Left renal pelvis (tissue), 4 donors: ENCODE measurements at places on chromosomes 1 and 21.

GRCh38 chr1:211113566-211113965 lies 20.4 kb downstream of the KCNH1 start:
- no peak for DNase-seq

- DNase-seq: no peak
Measured at GRCh38 chr1:21666576-21667320, 2.4 kb downstream of the RAP1GAP start.

GRCh38 chr1:40014812-40015594 lies 25.5 kb upstream of the CAP1 start:
- DNase-seq: no peak

- DNase-seq: no peak
Measured at GRCh38 chr1:192550922-192551534, 24.5 kb upstream of the RGS1 start.

DNA sequence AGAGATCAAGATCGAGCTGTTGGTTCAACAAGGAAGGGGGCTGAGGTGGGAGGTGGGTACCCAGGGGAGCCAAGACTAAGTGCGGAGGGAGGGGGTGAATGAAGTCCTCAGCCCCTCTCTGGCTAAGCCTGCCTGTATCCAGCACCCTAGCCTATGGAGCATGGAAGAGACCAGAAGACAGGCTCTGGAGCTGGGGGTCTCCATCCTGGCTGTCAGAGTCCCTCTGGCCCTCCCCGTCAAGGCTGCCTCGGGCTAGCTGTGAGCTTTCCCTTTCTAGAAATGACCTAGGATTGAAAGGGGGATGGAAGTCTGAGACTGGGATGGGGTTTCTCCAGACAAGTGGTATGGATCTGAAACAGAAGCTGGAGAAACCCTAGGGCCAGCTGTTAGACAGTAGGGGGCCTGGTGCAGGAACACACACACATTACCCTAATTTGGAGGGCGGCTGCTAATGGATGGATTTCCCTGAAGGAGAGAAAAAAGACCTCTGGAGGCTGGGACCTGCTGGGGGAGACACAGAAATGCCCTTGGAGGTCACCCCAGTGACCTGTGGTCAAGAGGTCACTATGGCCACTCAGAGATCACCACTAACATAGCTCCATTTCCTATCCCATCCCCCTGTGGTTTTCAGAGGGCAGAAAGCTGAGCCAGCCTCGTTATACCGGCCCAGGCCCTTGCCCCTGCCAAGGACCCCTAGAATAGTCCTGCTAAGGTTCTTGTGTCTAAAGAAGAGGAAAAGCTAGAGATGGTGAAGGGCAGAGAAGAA lies 107.8 kb downstream of the TMEM53 start:
- no peak for DNase-seq

DNA sequence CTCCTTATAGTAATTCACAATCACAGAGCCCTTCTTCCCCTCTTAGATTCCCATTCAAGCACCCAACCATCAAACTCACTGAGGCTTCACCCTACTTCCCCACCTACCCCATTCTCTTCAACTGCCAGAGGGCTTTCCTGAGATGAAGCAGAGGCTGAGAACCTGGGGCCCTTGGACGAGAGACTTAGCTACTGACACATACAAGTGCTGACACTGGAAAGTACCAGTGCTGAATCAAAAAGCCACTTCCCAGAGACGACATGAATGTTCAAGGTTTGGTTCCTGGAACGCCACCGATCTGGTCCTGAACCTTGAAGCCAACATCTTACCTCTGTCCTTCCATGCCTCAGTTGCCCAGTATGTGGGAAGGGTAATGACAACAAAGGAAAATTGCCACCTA lies 16.6 kb upstream of the RAP1A start:
- no peak for DNase-seq

DNA sequence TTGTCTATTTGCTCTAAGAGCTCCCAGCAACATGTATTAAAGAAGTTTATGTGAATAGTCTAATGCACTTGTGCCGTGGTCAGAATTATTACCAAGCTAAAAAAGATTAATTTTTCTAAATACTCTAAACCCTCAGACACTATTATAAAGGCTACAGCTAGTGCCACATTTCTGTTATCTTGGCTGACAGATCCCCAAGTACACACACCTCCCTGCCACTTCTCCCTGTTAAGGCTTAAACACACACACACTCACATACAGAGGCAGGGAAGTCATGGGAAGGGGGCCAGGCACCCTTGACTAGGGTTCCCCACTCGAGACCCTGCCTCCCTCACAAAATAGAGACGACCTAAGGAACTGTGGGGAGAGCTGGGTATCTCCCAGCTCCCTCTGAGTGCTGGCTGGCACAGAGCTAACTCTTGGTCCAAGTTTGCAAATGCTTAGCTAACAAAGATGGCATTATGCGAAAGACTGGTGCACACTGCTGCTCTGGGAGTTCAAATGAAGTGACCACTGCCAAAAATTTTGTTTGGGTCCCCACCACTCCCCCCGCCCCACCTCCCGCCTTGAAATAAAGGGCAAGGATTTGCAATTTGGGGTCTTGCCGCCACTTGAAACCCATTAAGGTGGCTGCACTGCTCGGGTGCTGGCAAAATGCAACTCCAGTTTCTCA lies 9.8 kb downstream of the SSBP3 start:
- DNase-seq: no peak

DNA sequence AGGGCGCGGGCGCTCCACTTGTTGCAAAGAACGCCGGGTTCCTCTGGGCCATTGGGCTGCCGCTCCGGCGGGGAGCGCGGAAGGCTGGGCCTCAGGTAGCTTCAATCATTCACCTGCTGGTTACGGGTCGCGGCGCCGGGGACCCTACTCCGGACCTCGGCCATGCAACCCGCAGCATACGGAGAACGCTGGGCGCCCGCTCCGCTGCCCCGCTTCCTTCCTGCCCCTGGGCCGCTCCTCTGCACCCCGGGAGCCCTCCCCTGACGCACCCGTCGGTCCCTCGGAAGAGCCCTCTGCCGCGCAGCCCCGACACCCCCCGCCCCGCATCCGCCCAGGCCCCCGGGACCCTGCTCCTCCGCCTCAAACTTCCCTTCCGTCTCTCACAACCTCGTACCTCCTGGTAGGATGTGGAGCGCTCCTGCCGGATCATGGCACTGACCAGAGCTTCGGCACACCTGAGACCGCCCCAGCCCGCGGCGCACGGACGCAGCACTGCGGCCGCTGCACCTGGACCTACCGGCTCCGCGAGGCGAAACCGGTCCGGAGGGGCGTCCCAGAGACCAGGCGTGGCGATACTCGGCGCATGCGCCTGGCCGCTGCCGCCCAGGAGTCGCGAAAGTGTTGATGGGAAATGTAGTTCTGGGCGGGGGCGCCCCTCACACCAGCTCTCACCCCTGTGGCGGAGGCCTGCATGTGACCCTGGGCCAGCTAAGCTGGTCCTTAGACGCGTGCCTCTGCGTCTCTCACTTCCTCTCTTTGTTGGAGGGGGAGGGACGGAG lies at the start of gene PACC1:
TSS of gene PACC1 (minus strand) at position 559 of the 779 bp plus-strand sequence. CDS start at position 430, 129 bp downstream.
- DNase-seq: peak; percentile 76

GRCh38 chr1:112445596-112445995 lies 49.6 kb downstream of the CTTNBP2NL start:
- DNase-seq: no peak

GRCh38 chr1:181119093-181119989 lies 30.8 kb downstream of the IER5 start:
- no peak for DNase-seq

DNA sequence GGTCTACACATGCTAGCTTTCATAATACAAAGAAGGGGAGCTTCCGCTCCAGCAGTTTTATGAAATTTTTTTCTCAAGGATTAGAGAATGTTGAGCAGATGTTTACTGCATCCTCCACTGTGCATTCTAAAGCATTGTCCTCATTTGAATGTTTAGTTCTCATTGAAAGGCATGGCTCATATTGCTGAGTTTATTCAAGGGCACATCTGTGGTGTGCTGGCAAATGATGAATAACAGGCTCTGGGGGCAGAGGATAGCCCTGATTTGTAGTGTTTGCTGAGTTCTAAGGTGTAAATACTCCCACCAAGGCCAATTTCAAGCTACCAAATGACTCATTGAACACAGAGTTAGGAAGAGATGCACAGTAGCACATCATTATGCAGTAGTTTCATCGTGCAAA lies 303.2 kb upstream of the FAM78B start:
- DNase-seq: no peak

- no peak for DNase-seq
Measured at GRCh38 chr1:56566994-56567393, 12.4 kb downstream of the PLPP3 start.

GRCh38 chr1:214213136-214213535 lies 67.8 kb upstream of the SMYD2 start:
- DNase-seq: no peak

DNA sequence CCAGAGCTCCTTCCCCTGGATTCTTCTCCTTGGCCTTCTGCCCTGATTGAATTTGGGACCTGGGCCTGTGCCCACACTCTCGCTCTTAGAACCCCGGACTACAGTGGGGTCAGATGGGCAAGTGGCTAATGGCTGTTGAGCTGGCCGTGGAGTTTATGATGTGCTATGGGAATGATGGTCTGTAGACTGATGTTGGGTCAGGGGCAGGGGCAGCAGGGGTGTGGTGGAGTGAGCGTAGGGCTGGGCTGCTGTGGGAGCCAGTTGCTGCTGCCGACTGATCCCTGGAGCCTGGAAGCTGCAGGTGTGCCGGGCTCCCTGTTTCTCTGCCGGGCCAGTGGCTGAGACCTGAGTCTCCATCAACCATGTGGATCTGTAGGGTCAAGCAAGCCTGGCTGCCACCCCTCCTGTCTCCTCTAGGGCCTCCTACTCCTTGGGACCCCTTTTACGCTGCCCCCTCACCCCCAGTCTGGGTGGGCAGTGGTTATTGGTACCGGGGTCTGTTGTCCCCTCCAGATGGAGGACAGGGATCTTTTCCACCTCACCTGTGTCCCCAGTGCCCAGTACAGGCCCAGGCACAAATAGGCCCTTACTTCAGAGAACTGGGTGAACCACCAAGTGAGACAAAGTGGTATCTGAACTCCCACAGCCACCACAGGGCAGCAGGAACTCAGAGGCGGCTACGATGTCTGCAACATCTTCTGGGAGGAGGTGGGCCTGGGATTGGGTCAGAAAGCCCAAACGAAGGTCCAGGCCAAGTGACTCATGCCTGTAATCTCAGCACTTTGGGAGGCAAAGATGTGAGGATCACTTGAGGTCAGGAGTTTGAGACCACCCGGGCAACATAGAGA lies 5.1 kb downstream of the PODN start:
- DNase-seq: no peak

- DNase-seq: no peak
Measured at GRCh38 chr1:243946946-243947345, 96.9 kb upstream of the AKT3 start.

DNA sequence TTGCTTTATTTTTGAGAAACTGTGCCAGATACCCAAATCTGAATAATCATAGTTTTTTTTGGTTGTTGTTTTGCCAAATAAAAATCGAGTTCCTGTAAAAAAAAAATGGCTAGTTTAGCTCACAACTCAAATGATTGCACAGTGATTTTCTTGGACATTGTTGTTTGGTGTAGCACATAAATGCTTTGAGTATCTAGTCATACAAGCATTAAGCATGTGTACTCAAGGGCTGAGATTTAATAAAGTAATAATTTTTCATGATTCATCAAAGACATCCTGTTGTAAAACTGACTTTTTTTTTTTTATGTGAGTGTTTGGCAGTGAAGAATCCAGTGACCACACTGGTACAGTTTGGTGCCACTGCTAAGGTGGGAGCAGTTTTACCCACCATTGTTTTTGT lies 18.8 kb downstream of the ITSN1 start:
- DNase-seq: no peak
